Lower leg skin (tissue), 4 donors: ENCODE measurements at places on chromosomes 5 and 9.

- DNase-seq: no peak
Measured at GRCh38 chr9:129677456-129677855, 12.0 kb downstream of the PRRX2 start.

- DNase-seq: no peak
Measured at GRCh38 chr9:38194870-38195269, 125.8 kb upstream of the SHB start.

DNA sequence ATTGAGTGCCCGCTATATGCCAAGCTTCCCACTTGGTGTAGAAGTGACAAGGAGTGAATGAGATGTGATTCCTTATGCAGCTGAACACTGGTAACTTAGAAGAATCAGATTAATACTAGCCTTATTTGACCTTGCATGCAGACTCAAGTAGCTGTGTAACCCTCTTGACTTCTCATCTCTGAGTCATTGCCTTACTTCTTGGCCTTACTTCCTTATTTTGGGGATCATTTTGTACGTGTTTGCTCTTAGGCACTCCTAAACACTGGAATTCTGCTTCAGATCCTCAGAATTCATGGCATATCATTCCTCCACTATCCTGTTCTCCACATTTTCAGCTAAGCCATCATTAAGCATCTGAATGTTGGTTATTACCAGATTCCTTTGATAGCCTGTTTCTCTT lies 948.9 kb upstream of the ARRDC3 start:
- no peak for DNase-seq

GRCh38 chr9:119302988-119303698 lies 66.1 kb downstream of the BRINP1 start:
- DNase-seq: no peak

DNA sequence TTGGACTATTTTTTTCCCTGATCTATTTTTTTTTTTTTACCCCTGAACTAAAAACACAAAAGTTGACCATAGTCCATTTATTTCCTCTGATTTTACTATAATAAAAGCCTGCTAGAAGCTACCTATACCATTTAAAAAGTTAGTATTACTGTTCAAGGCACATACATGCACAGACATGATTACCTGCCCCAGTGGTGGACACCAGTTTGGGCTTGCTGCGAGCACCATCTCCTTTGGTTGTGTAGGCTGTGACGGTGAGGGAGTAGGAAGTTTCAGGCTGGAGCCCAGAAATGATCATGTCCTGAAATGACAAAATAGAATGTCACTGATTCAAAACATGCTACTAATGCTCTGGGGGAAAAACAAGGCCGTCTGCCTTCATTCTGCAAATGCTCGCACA lies 693.1 kb upstream of the DMAC1 start:
- DNase-seq: no peak

DNA sequence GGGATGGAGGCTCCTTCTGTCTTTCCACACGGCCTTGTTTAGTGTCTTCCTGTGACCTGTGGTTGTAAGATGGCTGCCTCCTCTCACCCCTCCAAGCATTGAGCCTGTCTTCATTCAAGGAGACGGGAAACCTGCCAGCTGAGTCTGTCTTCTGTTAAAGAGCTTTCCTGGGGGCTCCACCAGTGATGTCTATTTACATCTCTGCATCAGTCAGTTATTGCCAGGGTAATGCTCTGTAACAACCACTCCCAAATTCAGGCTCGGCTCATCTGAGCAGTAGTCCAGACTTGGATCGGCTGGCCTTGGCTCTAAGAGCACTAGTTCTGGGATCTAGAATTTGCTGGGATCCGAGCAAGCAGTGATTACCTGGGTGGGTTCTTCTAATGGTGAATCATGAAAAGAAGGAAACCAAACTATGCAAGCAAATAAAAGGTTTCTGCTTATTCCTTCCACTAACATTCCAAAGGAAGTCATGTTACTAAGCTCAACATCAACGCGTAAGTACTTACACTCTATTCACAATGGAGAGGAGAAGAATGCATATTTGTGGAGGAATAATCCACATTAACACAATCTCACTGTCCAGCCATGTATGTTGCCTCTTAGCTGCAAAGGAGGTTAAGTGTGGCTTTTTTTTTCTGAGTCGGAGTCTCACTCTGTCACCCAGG lies 61.7 kb downstream of the GALNT12 start:
- DNase-seq: no peak
